AML-193 (cell line): ENCODE measurements at places on chromosomes 11 and 22.
A peak's percentile ranks its signal among the peaks of the same experiment; 100 is the strongest.

DNA sequence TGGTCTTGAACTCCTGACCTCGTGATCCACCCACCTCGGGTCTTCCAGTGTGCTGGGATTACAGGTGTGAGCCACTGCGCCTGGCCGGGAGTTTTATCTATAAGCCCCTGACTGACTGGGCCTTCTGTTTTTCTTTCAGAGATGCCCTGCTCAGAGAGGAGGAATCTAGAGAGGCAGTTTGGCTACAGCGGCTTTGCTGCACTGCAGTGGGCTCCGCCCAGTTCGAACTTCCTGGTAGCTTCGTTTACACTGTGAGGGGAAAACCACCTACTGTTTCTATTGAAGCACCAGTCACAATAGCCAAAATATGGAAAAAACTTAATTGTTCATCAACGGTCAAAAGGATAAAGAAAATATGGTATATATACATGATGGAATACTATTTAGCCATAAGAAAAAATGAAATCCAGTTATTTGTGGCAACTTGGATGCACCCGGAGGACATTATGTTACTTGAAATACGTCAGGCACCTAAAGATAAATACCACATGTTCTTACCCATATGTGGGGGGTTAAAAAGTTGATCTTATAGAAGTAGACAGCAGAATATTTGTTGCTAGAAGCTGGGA lies 31.9 kb upstream of the FAM181B start:
- no peak for DNase-seq

DNA sequence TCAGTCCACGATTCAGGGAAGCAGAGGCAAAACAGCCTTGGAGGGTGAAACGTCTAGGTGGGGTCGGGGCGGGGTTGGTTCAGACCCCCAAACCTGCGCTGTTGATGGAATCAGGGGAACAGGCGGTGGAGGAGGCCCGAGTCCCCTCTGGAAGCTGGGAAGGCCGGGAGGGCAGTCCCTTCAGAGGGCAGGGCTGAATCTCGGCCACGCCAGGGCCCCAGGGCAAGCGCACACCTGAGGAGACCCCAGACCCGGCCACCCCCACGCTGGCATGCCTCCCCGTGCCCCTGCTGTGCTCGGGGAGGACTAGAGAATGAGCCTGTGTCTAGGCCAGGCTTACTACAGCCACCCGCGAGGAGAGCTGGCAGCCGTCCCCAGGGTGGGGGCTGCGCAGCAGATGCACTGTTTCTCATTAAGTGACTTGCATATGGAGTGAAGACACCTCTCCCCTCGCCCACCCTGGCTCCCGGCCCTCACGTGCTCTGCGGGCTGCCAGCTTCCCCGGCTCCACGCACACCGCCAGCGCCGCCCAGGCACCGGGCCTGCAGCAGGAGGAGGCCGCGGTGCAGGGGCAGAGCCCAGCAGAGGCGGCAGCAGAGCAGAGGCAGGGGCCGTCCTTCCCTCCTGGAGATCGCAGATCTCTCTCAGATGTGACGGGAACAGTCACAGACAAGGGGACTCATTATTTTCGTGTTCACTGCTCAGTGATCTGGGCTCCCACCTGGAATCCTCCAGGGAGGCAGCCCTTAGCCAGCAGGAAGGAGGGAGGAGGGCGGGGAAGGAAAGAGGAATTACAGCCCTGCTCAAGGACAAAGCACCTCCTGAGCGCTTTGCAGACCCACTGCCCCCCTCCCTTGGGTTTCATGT lies 47.1 kb upstream of the OPCML start:
- no peak for DNase-seq

DNA sequence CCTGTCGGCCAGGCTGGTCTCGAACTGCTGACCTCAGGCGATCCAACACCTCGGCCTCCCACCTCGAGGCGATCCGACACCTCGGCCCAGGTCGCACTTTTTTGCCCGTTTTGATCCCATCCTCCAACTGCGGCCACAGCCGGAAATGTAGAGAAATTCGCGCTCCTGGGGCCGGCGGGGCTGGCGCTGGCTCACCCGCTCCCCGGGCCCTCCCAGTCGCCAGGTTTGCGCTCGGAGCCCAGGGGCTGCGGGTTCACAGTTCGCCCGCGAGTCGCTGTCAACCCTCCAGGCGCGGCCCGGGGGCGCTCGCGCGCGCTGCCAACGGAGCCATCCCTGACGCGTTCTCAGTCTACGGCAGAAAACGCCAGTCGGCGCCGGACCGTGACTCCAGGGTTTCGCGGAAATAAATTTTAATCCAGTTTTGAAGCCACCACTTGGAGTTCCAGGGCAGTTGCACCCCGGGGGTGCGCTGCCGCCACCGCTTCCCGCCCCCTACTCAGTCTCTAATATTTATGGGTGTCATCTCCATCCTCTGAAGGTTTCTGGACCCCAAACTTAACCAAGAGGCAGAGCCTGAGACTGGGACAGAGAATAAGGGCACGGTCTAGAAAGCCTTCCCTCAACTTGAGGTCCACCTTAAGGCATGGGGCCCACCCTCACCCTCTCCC lies 1.5 kb upstream of the KLHDC7B start:
- DNase-seq, result peak; percentile 46

DNA sequence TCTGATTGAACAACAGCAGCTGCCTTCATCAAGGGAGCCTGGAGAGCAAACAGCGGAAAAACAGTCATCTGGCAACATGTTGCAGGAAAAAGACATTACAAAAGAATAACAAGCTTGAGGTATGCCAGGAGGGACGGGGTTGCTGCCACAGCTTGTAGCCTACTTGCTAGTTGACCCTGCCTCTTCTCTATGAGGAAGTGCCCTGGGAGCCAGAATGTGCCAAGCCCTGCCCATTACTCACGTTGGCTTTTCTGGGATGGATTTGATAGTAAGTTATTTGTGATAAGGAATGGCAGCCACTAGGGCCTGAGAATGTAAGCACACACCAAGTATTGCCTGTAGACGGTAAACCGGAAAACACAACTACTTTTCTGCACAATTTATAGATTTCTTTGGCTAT lies 113.5 kb upstream of the KIRREL3 start:
- no peak for DNase-seq

GRCh38 chr11:133500435-133500834 lies 31.9 kb downstream of the OPCML start:
- DNase-seq, result no peak

DNA sequence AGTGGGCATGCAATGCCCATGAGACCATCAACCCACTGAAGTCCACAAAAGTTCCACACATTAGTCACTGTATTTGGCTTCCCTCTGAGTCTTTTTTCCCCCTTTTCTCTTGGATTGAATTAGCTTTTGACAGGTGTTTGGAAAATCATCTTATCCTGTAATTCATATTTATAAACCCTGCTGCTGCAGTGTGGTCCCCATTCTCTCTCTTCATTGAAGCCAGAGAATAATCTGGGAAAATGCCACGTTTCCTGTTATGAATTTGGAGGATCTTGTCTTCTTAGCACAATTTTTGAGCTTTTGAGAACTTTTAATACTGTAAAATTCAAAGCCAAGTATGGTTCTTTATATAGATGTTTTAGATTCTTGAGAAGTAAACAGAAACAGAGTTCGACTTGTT lies 84.8 kb downstream of the UVRAG start:
- DNase-seq, result no peak

- DNase-seq, result peak; percentile 21
Measured at GRCh38 chr11:33321422-33321821, 64.2 kb downstream of the HIPK3 start.

- DNase-seq, result no peak
Measured at GRCh38 chr11:57095417-57095816, 86.3 kb upstream of the LRRC55 start.

- no peak for DNase-seq
Measured at GRCh38 chr11:69195824-69196782, 40.4 kb downstream of the SMIM38 start.

- no peak for DNase-seq
Measured at GRCh38 chr22:29461263-29461662, 18.8 kb upstream of the NEFH start.

- DNase-seq, result no peak
Measured at GRCh38 chr22:37355174-37355573, 72.1 kb downstream of the ELFN2 start.

DNA sequence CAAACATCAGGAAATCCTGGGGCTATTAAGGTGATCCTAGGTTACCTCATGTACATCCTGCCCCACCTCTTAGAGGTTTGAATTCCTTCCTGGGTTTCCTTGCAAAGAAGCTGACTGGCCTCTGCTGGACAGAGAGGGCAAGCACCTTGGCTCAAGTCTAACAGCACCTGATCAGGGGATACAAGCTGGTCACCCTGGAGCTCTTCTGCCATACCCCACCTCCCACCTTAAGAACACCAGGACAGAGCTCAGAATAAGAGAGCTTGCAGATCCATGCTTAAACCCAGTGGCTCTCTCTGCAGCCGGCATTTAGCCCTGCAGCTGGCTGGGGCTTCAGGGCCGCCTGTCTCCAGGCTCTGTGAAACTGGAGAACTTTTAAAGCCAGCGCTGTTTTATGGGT lies 386.6 kb upstream of the NARS2 start:
- DNase-seq, result no peak

- DNase-seq, result no peak
Measured at GRCh38 chr11:97123237-97123636, 733.4 kb downstream of the JRKL start.

DNA sequence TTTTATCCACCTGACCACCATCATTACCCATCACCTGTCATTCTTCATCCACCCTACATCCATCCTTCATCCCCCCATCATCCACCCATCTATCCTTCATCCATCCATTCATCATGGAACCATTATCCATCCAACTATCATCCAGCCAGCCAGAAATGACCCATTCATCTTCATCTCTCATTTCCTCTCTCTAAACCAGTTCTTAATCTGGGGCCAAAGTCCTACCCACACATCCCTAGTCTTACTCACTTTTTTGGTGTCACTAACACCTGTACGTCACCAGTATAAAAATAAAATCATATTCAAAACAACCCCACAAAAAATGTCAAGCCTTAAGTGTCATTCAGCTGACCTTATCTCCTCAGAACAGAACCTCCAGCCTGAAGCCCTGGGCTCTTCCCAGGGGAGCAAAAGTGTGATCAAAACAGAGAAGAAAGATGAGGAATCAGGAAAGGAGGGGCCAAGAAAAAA lies 12.3 kb downstream of the SPI1 start:
- no peak for DNase-seq

- DNase-seq, result no peak
Measured at GRCh38 chr22:32820131-32821119, 18.9 kb downstream of the TIMP3 start.

DNA sequence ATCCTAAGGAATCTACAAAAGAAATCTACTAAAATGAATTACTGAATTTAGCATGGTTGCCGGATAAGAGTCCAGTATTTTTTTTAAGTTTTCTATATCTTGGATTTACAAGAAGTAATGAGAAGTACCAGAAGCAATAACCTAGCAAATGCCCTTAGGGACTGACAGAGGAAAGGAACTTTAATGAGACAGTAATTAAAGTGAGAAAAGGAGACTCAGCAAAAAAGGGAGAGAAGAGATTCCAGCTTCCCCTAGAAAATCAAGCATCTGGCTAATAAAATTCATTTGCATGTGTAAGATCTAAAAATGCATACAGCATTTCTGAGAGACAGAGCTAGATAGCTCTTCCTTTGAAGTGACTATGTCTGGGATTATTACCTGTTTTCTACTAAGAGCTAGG lies 39.1 kb downstream of the IZUMO1R start:
- DNase-seq, result no peak

- DNase-seq, result no peak
Measured at GRCh38 chr11:35905646-35906276, 38.1 kb upstream of the LDLRAD3 start.

GRCh38 chr11:43687120-43687791 lies 6.7 kb downstream of the HSD17B12 start:
- DNase-seq, result no peak
